Nucleus accumbens (tissue), 56 donors: ENCODE measurements at places on chromosomes 2 and 18.

- no peak for DNase-seq
Observed at GRCh38 chr2:159409116-159409800, 122.8 kb upstream of the WDSUB1 start.

GRCh38 chr18:39751161-39751560 lies 2185.6 kb upstream of the CELF4 start:
- DNase-seq: no peak

GRCh38 chr2:175036582-175037018 lies 31.4 kb upstream of the CHN1 start:
- DNase-seq: no peak

DNA sequence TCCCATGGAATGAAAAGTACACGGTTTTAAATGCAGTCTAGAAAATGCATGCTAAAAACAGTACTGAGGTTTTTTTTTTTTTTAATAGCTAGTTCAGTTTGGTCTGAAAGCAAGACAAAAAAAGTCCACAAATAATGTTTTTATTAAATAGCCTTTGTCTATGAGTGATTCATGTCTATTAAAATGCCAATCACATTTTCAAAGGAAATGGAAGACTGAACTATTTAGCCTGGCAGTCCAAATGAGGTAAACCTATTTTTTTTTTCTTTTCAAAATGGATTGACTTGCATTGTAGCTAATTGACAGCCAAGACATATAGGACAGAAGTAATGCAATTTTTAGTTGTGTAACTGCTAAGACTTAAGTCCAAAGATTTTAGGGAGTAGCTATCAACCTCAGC lies 90.3 kb downstream of the LRP1B start:
- DNase-seq: no peak

GRCh38 chr2:38835015-38835601 lies 40.6 kb downstream of the DHX57 start:
- no peak for DNase-seq
